NCI-H1436 treated with DMSO at 0.1 percent for 48 hours (cell line): ENCODE measurements at places on chromosomes 7 and 10.

GRCh38 chr7:148882192-148882591 is 1.9 kb downstream of the EZH2 start:
- no peak for DNase-seq

- DNase-seq: no peak
Observed at GRCh38 chr7:28933846-28934320, 24.2 kb downstream of the TRIL start.

GRCh38 chr10:114395366-114396022 is 8.8 kb downstream of the AFAP1L2 start:
- DNase-seq: no peak

- no peak for DNase-seq
Observed at GRCh38 chr10:117160567-117160966, 22.5 kb upstream of the VAX1 start.

GRCh38 chr7:37149051-37149772 is 299.5 kb downstream of the ELMO1 start:
- no peak for DNase-seq

GRCh38 chr7:50595491-50596102 is 30.4 kb upstream of the DDC start:
- DNase-seq: peak; percentile 15

DNA sequence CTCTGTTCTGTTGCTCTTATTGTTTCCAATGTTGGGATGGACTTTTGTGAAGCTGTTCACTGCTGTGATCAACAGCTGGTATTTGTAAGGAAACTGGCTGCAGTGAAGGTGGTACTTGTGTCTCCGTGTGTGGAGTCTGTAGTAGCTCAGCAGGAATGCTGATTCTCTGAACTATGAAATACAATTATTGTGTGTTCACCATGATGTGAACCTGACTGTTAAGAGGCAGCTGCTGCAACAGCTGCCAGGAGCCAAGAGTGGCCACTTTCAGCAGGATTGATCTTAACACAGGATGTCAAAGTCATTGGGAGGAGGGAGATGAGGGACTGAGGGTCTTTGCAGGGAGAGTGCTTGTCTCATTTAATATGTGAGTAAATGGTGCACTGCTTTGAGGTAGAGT is 13.9 kb downstream of the VSTM2A start:
- no peak for DNase-seq
